ENCODE measurements at places on chromosomes 6 and 20.

DNA sequence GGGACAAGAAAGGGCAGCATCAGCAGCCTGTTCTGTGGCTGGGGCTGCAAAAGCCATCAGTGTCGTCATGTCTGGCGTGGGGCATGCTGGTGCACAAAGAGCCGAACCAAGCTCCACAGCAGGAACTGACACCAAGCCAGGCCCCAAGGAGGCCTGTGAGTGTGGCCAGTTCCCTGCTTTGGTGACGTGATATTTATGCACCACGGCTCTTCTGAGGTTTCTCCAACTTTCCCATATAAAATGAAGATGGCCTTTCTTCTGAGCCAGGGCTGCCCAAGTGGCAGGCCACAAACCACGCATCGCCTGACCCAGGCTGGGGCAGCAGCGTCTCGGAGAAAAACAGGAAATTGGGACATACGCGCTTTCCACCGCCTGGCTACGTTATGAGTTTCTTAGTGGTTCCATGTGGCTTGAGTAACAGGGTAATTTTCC, 109.9 kb downstream of the RIN2 start:
- DNase-seq = no peak

- no peak for DNase-seq
Measured at GRCh38 chr20:11379257-11380011, 538.3 kb upstream of the BTBD3 start.

DNA sequence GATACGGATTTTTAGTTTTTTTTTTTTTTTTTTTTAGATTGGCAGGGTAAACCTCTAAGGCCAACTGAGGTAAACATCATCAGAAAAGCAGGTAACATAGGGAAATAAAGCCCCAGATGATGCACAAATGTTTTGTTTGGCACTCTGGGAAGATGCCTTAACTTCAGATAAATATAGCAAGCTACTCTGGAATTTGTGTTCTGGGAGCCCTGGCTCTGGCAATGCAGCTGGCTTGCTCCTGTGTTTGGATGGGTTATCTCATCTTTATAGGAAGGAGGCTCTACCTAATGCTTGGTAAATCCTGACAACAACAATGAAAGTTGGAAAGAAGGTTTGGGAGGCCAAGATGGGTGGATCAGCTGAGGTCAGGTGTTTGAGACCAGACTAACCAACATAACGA, 77.4 kb downstream of the GFOD1 start:
- no peak for DNase-seq

- DNase-seq = no peak
Measured at GRCh38 chr20:47392015-47392720, 35.7 kb upstream of the ZMYND8 start.

DNA sequence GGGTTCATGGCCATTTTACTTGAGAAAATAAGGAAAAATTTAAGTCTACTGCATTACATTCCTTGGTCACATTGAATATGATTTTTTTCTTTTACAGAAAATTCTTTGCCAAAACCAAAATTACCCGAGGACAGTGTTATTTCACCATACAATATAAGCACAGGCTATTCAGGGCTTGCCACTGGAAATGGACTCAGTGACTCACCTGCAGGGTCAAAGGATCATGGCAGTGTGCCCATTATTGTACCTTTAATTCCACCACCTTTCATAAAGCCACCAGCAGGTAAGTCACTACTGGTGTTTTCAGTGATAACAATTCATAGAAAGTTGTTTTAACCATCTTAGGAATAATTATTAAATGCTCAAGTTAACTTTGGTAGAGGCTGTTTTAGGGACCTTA, 16.2 kb downstream of the SOBP start:
- no peak for DNase-seq

DNA sequence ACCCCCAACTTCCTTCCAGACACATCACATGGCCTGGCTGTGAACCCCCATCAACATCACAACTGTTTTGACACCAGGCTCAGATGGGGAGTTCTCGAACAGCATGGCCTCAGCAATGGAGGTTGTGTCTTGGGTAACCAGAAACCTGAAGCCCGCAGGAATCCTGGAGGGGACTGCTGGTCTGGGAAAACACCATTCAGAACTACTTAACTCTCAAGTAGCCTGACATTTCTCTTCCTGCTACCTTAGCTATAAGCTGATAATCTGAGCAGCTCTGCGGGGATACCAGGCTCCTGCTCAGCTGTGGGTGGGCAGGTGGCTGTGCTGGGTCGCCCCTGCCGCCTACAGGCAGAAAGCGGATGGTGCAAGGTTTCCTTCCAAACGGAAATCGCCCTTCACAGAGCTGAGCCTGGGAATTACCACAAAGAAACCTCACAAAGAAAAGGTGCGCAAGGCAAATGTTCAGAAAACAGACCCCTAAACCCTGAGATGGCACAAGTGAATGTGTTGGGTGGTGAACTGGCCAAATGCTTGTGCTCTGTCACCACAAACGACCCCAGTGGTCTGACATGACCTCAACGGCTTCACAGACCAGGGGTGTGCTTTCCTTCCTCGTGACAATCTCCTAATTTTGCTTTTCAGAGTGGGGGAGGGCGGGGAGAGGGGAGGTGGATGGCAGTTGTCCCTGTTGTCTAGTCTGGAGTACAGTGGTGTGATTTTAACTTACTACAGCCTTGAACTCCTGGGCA, 29.5 kb downstream of the SNX5 start:
- peak; percentile 63 for DNase-seq

DNA sequence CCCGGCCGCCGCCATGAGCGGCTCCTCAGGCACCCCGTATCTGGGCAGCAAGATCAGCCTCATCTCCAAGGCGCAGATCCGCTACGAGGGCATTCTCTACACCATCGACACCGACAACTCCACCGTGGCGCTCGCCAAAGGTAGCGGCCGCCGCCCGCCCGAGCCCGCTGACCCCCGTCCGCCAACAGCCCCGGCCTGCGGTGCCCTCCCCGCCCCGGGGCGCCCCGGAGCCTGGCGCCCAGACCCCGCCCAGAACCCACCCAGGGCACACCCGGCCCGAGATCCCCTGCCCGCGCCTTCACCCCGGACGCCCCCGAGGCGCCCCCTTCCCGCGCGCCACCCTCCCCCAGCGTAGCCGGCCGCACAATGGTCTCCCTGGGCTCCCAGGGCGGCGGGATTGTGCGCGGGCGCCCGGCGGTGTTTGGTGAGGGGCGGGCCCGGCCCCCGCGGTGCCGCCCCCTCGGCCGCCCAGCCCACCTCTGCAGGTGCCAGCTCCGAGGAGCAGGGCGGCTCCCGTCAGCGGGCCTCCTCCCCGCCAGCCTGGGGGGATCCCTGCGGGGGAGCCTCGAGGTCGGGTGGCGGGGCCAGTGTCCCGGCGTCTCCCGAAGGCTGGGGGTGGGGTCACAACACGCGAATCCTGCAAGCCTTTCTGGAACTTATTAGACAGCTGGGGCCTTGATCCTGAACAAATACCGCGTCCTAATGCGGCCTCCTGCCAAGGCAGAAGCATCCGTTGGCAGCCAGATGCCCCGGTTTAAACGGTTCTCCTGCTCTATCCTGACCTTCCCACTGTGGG, 577 bp downstream of the LSM14B start:
- peak; percentile 36 for DNase-seq

GRCh38 chr20:5002077-5002413, 735 bp upstream of the SLC23A2 start:
- DNase-seq = no peak

DNA sequence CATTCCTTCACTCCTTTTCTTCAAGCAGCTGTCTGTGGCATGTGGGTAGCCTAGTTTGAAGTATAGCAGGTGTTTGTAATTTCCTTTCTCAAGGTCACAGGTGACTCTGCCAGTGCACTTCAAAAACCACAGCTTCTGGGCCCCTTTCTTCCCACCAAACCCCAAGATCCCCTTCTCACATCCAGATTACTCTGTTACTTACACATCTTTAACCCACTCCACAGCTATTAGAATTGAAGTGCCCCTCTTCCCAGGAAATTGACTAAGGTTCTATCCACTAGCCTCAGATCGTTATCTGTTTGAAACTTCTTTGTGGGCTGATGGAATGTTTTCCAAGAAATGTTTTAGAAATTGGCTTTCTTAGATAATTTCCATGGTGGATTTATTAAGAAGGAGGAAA, 150.8 kb downstream of the AHI1 start:
- no peak for DNase-seq

GRCh38 chr20:18585134-18585533, 2.7 kb upstream of the DTD1 start:
- DNase-seq = no peak

DNA sequence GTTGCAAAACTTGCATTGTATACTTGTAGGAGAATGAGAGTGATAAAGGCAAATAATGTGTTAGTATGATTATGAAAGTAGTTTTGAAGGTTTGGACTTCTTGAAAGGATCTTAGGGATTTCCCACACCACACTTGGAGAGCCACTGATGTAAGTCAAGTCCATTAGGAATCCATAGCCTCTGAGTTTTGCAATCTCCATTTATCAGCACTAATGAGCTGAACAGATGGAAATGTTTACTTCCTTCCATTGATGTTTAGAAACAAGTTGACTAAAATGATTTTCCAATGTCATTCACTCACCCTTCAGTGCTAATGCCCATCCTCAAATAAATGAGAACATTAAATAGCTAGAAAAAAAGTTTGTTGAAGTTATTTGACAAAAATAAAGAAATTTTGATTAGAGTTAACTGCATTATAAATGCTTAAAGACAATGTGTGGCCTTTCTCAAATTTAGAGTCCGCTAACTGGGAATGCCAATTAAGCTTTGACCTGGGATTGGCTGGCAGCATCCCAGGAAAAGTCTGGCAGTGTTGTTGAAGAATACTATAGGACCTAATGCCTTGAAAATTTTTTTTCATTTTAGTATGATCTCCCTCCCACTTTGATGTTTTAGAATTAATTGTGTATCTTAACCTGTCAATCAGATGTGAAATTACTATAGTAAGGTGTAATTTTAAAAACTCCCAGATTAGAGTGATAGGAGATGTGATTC, 68.0 kb downstream of the SLC35F1 start:
- no peak for DNase-seq

GRCh38 chr20:34815636-34816035, 9.8 kb downstream of the NCOA6 start:
- DNase-seq = no peak

GRCh38 chr6:19905584-19905983, 68.4 kb downstream of the ID4 start:
- DNase-seq = no peak

GRCh38 chr20:18588574-18588933, 700 bp downstream of the DTD1 start:
- no peak for DNase-seq

DNA sequence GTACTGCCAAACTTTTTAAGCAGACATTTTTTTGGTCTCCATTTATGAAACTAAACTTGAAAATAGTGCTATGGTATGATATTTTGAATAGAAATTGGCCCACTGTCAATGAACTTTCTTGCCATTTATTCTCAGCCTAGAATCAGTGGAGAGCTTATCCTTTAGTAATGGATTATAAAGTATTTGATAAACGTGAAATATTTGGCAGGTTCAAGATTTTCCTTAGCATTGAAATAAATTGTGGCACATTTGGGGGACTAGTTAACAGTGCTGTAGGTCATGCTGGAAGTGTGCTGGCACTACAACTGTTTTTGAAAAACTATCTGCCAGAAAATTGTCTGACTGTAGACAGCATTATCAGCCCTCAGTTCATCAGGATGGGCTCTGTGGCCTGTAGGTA, 2.1 kb downstream of the PRSS35 start:
- DNase-seq = no peak

DNA sequence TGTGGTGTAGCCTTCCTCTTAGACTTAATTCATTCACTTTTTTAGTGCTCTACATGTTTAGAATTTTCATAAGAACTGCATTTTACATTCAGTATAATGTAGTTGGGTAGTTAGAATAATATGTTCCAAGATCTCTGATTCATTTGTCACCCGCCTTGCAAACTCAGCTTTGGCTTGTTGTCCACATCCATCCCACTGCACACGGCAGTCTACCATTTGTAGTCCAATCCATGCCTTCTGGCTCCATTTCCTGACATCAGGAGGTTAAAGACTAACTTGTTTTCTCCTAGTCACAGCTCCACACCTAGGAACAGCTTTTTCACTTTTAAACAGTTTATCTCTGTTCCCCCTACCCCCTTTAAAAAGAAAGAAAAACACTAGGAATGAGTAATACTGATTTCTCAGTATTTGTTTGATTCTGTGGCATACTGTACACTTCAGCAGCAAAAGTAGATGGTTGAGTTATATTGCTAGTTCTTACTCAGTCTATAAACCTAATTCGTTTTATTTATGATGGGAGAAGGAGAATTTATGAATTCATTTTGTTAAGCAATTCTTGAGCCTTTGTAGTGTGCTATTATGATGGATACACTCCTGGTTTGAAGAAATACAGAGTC, 180.9 kb downstream of the ARID1B start:
- DNase-seq = no peak

- no peak for DNase-seq
Measured at GRCh38 chr6:132687306-132687705, 26.5 kb downstream of the VNN1 start.

DNA sequence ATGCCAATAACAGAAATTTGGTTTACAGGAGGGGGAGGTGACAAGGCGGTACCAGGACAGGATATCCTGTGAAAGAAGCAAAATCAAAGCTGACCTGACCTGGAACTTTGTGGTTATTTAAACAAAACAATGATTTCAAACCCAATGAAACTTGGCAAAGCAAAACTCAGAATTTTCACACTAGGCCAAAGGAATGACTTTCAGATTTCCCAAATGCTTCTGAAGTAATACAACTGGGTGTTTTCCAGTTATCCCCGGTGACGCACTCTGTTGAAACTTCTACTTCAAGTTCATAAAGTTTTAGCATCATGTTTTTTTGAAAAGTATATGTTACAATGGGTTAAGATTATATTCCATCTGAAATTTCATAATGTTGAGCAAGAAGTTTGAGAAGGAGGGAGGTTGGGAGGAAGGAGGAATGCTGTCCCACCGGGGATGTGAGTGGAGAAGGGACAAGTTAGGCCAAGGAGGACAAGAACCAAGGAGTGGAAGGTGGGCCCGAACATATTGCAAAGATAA, 78.1 kb upstream of the TRAF3IP2 start:
- no peak for DNase-seq

DNA sequence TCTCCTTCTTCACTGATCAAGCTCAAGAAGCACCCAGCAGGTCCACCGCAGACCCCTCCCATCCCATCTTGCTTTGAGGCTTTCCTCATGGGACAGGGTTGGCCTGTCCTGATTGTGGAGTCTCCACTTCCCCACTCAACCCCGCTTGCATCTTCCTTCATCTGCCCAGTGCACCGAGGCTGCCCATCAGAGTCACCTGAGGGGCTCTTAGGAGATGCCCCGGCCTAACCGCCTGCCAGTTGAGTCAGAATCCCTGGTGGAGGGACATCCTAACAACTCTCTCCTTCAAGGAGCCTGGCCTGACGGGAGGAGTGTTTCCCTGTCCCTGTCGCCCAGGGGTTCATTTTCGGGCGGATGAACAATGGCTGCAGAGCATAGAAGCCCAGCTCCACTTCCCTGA, 46.1 kb downstream of the RBM38 start:
- no peak for DNase-seq

Measured in stimulated activated CD4-positive, alpha-beta T cell treated with anti-CD3 and anti-CD28 coated beads, Interleukin-2, amount 100 ng/mL, for 24 hours (primary cell).